ENCODE measurements at places on chromosomes 16 and 17.

DNA sequence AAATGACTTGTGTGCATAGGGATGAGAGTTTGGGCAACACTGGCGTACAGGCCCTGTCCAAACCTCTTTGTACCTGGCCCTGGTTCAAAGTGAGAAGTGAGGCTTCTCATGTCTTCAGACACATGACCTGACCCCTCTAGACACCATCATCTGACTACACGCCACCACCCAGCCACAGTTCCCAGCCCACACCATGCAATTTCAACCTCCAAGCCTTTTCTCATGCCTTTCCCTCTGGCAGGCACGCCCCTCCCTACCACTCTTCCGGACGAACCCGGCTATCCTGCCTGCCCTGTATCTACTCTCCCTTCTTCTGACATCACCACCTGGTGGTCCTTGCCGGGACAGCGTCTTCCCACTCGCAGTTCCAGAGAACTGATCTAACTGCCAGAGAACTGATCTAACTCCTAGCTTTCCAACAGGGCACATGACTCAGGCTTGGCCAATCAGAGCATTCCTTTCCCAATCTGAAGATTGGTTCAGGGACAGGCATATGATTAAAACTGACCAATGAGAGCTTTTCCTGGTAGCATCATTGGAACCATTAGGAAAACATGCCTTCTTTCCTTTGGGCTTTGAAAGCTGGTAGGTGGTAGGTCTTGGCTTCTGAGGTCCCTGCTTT lies 27.1 kb upstream of the IL21R start:
- DNase-seq: peak; percentile 20

GRCh38 chr17:61837175-61838051 lies 25.9 kb downstream of the BRIP1 start:
- peak; percentile 16 for DNase-seq

- DNase-seq: no peak
Observed at GRCh38 chr17:59174671-59175070, 19.1 kb downstream of the PRR11 start.

DNA sequence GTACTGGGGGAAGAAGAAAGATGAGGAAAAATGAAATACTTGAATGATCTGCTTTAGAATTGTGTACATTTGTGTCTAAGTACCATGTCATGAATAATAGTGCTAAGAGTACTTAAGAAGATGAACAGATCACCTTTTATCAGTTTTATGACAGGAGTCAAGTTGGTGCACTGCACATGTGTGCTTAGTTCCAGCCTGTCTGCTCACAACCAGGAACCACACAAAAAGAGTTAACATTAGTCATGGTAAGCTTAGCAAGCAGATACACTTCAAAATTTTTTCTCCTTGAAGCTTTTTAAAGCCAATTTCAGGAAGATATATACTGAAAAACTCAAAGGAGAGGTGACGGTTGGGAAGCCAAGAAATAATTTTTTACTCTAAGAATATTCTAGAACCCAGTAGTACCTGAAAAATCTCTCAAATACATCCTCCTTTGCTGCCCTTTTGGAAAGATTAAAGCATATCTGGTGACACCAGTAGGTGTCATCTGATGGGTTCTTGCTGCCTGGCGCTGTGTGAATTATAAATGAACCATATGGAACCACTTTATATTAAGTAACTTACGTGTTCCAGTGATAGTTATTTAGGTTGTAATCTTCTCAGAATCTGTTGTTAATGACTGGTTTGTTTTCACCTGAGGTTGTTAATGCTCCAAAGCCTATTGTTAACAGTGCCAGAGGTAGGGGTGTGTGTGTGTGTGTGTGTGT lies 93.4 kb downstream of the MSI2 start:
- DNase-seq: no peak

GRCh38 chr16:11562941-11563340 lies 23.8 kb downstream of the LITAF start:
- no peak for DNase-seq

DNA sequence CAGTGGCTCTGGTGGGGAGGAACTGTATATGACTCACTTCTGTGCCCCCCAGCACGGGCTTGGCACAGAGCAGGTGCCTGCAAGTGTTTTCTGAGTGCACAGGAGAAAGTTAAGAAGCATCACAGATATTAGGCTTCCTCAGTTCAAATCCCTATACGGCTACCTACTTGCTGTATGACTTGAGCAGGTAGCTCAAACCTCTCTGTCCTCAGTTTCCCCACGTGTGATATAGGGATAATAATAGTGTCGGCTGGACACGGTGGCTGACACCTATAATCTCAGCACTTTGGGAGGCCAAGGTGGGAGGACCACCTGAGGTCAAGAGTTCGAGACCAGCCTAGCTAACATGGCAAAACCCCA lies 95.7 kb downstream of the C16orf78 start:
- no peak for DNase-seq

GRCh38 chr17:78528541-78528940 lies 48.7 kb downstream of the DNAH17 start:
- DNase-seq: no peak

- no peak for DNase-seq
Observed at GRCh38 chr17:7248796-7249195, 2.7 kb downstream of the CTDNEP1 start.

GRCh38 chr17:62064029-62064790 lies 868 bp downstream of the MED13 start:
- DNase-seq: no peak

DNA sequence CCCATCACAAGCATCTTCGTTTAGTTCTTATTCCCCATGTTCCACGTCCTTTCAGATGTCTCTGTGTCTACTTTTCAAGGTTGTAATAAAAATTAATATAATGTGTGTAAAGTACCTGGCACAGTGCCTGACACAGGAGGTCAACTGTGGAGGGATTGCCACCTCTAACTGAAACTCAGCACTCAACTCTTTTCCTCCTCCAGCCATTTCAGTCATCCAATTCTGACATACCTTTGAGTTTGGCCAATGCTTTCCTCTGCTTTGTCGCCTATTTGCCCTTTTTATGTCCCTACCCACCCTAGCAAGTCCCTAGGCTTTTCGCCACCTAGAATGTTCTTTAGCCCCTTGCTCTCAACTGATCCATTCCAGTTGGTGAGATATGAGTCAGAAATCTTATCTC lies 1.6 kb downstream of the UBE2Z start:
- DNase-seq: no peak

GRCh38 chr17:81254955-81255717 lies 16.0 kb downstream of the NDUFAF8 start:
- DNase-seq: peak; percentile 44

GRCh38 chr17:395974-396373 lies 43.4 kb upstream of the RPH3AL start:
- DNase-seq: no peak

DNA sequence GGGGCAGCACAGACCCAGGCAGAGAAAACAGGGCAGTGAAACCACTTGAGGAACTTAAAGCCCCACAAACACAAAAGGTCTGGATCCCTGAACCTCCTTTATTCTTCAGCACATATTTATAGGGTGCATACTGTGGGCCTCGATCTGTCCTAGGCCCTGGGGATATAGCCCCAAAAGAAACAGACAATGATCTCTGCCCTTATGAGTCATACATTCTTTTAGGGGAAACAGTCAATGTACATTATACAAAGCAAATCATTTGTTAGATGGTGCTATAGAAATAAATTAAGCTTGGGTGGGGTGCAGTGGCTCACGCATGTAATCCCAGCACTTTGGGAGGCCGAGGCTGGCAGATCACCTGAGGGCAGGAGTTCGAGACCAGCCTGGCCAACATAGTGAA lies 10.0 kb upstream of the HES7 start:
- DNase-seq: no peak

DNA sequence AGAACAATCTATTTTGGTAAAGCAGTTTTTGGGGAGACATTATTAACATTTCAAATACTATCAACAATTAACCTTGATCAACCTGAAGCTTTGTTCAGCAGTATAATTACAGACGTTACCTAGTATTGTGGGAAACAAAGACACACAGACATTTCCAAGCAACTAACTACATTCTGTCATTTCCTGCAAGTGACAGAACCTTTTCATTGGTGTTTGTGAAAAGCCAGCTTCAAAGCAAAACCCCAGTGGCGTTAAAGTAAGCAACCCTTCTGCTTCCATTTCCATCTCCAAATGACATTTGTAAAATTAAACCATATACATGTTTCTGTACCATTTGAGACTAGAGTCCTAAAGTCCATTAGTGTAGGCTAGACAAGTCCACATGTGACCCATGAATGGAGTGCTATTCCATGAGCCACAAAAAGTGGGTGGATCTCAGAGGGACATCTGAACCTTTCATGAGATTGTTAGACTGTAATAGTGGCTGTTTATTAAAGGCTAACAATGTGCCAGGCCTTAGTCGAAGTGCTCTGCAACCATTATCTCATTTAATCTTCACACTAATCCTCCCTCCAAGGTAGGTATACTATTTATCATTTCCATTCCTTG lies 101.2 kb downstream of the SSH2 start:
- DNase-seq: no peak

DNA sequence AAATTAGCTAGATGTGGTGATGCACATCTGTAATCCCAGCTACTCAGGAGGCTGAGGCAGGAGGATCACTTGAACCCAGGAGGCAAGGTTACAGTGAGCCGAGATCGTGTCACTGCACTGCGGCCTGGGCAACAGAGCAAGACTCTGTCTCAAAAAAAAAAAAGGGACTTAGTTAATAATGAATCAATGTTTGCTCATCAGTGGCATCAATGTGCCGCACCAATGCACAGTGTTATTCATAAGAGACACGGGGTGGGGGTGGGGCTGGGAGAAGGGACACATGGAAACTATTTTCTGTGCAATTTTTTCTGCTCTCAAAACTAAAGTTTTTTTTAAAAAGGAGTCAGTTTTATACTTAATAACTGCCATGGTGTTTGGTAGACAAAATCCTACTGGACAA lies 6.8 kb upstream of the ATP2C2 start:
- no peak for DNase-seq

GRCh38 chr16:29854520-29855100 lies 8.4 kb downstream of the CDIPT start:
- no peak for DNase-seq

GRCh38 chr17:42387661-42388380 lies 421 bp downstream of the STAT3 start:
- peak; percentile 32 for DNase-seq

- DNase-seq: no peak
Observed at GRCh38 chr16:46573008-46573833, 48.0 kb downstream of the SHCBP1 start.

DNA sequence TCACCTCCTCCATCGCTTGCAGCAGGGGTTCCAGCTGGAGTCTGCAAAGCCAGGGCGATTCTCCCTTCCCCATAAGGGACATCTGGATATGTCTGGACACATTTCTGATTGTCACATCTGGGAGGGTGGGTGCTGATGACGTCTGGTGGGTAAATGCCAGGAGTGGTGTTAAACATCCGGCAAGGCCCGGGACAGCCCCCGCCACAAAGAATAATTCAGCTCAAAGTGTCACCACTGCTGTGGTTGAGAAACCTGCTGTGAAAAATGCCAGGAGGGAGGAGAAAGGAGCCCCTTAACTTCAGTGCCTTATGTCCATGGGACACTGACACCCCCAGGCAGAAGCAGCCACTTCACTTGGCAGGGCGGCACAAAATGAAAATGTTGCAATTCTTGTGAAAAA lies 179.4 kb upstream of the SDK2 start:
- no peak for DNase-seq

DNA sequence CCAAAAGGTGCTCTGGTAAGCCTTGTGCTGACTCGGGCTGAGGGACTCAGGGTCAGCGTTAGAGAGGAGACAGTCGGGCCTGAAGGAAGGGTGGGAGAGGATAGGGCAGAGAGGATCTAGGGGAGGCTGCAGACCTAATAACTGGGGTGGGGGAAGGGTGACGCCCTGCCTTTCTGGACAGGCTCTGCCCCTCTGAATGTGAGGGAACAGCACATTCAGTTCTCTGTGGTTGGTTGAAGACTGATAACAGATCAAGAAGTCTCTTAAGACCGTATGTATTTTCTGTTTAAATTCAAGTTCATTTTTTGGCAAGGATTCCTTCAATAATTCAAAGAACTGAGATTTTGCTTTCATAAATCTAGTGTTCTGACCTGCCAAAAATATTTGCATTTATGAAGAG lies 56.2 kb upstream of the TEKT3 start:
- DNase-seq: no peak

DNA sequence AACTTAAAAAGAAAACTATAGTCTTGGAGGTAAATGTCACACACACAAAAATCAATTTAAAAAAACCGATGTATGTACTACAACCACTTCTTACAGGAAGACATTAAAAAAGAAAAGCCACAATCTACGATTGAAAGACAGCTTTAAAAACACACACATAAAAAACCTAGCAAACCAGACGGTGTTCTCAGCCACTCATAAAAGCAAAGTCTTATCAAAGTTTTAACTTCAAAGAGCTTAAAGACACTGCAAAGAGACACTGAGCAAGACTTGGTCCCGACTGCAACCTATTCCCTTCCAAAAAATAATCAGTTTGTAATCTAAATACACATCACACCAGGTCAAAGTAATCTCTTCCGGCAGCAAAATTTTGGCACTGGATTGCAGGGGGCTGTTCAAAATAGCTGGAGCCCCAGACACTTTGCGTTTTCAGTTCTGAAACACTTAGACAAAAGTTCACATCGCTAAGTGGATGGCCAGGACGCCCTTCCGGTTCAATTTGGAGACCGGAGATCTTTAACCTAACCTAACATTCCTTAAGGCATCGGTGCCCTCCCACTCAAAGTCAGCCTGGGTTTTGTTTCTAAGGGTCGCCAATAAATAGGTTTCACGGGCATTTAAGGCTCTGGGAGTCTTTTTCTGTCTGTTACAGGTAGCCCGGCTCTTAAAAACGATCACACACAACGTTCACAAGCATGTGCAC lies 2.6 kb downstream of the ZCCHC14 start:
- DNase-seq: no peak

DNA sequence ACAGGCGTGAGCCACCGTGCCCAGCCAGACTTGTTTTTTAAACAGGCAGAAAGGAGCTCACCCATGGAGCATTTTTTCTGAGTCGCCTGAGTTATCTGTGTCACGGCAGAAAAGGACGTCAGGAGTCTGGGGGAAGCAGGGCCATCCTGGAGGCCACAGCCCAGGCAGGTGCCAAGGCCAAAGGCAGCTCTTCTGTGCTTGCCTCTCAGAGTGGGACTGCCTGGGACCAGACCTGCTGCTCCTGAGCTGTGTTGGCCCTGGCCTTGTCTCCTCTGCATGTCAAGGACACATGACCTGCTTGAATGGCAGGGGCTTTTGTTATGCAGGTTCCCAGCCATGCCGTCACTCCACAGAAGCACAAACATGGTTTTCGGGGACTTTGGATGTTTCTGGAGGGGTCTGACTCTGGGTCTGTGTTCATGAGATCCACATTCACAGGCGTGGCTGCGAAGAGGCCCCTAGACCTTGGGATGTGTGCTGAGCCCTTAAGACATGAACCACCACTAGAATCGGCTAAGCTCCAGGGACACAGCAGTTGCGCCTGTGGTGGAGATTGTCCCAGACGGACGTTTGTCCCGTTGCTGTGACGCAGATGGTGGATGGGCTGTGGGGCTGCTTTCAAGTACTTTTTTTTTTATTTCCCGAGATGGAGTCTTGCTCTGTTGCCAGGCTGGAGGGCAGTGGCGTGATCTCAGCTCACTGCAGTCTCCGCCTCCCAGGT lies 33.8 kb downstream of the FOXK2 start:
- no peak for DNase-seq

- DNase-seq: no peak
Observed at GRCh38 chr16:67683767-67684166, 17.2 kb downstream of the C16orf86 start.

All from cerebellum (tissue), 4 donors.